Jurkat, Clone E6-1 (cell line): ENCODE measurements at places on chromosomes 16 and 17.

DNA sequence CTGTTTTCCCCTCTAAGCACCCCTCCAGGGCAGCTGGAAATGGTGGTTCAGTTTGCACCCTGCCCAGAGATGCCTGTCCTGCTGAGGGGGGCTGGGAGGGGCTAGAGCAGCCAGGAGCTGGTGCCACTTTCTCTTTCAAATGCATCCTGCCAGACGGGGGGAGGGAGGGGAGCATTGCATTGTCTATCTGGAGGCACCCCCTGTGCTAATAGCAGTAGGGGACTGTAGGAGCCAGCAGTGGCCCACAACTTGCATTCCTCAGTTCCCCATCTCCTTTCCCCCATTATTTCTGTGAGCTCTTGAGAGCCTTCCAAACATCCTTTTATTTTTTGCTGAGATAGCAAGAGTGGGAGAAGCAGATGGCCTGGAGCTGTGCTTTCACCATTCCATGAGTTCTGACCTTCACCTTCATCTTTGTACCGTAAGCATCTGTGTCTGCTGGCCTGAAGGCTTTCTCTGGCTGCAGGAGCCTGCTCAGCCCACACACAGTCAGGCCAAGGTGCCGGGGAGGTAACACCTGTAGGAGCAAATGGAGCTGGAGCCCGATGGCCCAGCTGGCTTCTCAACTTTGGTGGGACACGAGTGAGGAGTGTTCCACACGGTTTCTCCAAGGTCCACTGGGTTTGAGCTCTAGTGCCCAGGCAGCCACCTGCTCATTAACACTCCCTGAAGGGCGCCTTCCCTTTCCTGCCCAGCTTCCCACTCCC lies 5.2 kb downstream of the WFDC1 start:
- DNase-seq = no peak

DNA sequence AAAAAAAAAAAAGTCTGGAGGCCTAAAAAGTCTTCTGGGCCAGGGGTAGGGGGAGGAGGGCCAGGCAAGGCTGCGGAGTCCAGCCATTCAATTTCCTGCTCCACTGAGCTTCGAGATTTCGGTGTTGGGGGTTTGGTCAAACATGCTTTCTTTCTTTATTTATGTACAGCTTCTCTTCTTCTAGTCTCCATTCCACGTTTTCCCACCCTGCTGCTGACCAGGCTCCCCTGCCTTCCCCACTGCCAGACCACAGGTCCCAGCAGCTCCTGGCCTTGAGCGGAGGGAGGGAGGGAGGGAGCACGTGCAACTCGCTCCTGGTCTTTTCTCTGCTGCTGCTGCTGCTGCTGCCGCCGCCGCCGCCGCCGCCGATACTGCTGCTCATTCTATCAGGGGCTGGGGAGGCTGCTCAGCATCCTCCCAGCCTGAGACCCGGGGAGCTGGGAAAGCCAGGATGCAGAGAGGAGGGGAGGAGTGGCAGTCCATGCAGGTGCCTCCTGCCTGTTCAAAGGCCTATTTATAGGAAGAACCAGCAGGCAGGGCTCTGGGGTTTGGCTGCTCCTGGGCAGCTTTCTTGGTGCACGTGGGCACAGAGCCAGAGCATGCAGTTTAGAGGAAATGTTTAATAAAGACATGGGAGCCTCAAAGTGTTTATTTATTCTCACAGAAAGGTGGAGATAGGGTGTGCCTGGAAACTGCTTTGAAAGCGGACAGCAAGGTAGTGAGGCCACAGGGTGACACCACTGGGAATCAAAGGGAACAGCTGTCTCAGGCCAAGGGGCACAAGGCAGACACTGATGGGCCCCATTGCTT lies 23.4 kb upstream of the ZFHX3 start:
- DNase-seq = no peak

DNA sequence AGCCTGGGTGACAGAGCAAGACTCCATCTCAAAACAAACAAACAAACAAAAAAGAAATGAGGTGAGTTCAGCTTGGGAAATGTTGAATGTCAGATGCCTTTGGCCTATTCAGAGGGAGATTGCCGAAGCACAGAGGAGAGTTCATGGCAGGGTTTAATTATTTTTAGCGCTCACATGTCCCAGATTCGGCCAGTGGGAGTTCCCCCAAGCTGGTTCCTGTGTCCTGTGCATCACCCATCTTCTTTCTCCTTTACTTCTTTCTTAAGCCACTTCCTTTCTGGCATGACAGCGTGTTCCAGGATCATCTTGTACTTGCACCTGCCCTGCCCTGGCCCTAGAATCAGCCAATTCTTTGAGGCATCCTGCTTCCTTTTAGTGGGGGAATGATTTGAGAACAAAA lies 9.2 kb downstream of the MPV17L start:
- DNase-seq = no peak

GRCh38 chr17:68832109-68832802 lies 122.9 kb downstream of the ABCA8 start:
- DNase-seq = no peak

DNA sequence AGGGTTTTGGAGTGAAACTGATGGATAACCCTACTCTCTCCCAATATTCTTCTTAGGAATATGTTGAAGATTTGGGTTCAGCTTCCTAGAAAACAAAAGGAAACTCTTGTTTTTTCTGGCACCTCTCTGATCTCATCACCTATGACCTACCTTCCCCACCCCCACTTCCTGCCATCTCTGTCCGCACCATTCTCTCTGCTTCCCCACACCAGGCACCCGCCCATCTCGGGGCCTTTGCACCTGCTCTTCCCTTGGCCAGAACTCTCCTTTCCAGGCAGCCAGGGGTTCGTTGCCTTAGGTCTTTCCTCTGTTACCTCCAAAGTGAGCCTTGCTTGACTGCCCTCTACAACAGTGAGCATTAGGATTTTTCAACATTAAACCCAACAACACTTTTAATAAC lies 159.7 kb downstream of the IRX3 start:
- peak; percentile 69 for DNase-seq

DNA sequence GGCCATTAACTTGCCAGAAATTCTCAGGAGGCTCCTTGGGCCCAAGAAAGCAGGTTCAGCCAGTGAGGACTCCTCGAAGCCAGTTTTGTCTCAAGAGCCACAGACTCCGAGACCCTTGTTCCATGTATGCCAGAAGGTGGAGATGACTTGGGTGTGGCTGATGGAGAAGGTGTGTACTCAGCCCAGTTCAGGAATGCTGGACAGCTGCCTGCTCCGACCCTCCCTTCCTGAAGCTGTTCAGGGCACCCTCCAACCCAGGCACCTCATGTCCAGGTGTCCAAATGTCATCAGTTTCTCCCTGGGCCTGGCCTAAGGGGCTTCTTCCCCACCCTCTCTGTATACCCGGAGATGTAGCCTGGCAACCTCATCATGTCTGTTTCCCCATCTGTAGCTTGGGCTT lies 40.2 kb downstream of the NOG start:
- no peak for DNase-seq

GRCh38 chr16:16973707-16974591 lies 496.8 kb downstream of the XYLT1 start:
- DNase-seq = no peak

DNA sequence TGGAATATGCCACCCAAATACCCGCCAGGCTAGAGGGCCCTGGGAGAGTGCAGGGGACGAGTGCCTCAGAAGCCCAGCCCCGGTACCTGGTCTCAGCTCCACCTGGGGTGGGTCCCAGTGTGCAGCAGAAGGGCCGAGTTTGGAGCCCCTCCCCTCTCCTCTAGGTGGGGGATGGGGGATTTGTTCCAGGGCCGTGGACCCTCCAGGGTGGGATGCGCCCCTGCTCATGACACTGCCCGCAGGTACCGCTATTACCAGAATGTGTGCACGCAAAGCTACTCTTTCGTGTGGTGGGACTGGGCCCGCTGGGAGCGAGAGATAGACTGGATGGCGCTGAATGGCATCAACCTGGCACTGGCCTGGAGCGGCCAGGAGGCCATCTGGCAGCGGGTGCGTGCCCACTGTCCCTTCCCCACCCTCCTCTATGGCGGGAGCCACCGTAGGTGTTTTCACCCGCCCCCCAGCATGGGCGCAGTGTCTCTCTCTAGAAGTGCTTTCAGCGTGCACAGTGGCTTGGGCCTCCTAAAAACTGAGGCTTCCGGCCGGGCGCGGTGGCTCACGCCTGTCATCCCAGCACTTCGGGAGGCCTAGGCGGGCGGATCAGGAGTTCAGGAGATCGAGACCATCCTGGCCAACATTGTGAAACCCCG lies 1.2 kb downstream of the NAGLU start:
- DNase-seq = no peak

GRCh38 chr17:41910701-41911391 lies 7.9 kb downstream of the ACLY start:
- no peak for DNase-seq

- no peak for DNase-seq
Measured at GRCh38 chr17:30263552-30264333, 28.0 kb downstream of the BLMH start.

DNA sequence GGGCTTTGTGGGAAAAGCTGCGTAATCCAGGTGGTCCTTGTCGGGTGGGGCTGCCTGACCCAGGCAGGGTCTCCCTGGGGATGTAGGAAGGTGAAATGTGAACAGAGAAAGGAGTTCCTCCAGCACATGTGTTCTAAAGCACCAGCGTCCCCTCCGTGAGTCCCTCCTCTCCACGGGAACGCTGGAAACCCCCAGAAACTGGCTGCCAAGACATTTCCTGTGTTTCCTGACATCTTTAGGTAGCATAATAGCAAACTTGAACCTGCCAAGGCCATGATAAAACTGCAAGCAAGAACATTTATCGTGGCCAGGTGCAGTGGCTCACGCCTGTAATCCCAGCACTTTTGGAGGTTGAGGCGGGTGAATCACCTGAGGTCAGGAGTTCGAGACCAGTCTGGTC lies 12.6 kb upstream of the PYDC1 start:
- DNase-seq = no peak
